ENCODE measurements at places on chromosomes 12 and 14. TPM values are rescaled to one million over a fixed set of nuclear protein-coding genes. Genes with fewer than 3 reads are reported as not detected.

NDRG2 gene
- not detected for total RNA-seq

KCNJ8 gene
- 19.8 TPM for total RNA-seq

RAPGEF3 gene
- total RNA-seq: 2.1 TPM

MAP1LC3B2 gene
- 0.28 TPM for total RNA-seq

EIF2B1 gene
- total RNA-seq: 25.3 TPM

ATP2A2 gene
- total RNA-seq: 157 TPM

ARMH4 gene
- 4.0 TPM for total RNA-seq

FKBP4 gene
- total RNA-seq: 54.6 TPM

CDK2 gene
- 7.1 TPM for total RNA-seq

CPNE6 gene
- total RNA-seq: not detected

DPY19L2 gene
- total RNA-seq: 1.8 TPM

BBS10 gene
- total RNA-seq: 13.9 TPM

TRIM9 gene
- 0.18 TPM for total RNA-seq

CACNA2D4 gene
- 0.43 TPM for total RNA-seq

MGST1 gene
- total RNA-seq: 69.8 TPM

IRF9 gene
- 69.2 TPM for total RNA-seq

P2RX2 gene
- total RNA-seq: not detected

OR4K13 gene
- total RNA-seq: not detected

DHRS7 gene
- total RNA-seq: 104 TPM

All from smooth muscle cell of bladder (primary cell).